ENCODE measurements at places on chromosomes 12 and 14.
A peak's percentile ranks its signal among the peaks of the same experiment; 100 is the strongest.

DNA sequence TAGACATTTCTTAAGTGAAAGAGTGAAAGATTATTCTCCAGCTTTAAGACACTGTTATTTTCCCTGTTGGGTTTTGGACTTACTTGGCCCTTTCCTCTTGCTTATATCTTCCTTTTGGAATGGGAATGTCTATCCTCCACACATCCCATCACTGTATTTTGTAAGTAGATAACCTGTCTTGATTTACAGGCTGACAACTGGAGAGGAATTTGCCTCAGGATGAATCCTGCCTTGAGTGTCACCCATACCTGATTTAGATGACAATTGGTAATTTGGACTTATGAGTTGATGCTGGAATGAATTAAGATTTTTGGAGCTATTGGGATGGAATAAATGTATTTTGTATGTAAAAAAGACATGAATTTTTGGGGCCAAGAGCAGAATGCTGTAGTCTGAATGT is 74.2 kb upstream of the KICS2 start:
- no peak for DNase-seq

GRCh38 chr14:72824051-72824450 is 69.8 kb downstream of the DPF3 start:
- DNase-seq: no peak

DNA sequence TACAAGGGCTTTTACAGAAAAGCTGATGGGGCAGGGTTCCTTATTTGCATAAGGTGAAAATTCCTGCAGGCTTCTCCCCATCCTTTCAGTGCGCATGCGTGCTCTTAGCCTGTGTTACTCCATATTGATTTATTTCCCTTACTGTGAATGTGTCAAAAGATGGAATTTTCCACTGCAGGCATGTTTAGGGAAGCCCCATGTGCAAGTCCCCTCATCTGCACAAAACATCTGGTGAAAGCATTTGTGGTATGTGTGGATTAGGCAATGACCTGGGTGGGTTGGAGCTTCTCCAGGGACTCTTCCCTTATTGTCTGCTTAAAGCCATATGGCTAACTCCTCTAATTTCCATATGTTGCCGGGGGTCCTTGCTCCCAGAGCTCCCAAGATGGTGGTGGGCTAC is 912.7 kb upstream of the LRFN5 start:
- DNase-seq: no peak

DNA sequence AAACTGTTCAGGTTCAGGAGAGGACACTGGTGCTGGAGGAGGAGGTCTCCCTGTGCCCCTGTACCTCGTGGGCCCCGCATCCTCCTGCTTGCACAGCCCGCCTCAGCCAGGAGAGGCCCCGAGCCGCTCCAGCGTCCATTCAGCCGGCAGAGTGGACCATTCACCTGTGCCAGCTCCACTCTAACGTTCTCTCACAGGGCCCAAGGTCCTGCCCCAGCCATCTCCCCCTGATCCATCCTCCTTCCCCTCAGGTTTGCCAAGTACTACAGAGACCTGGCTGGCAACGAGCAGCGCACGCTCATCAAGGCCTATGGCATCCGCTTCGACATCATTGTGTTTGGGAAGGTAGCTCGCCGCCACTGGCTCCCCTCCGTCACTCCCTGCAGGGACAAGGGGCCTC is 22.2 kb downstream of the P2RX4 start:
- no peak for DNase-seq

- DNase-seq: no peak
Measured at GRCh38 chr12:128724468-128725046, 99.2 kb downstream of the SLC15A4 start.

DNA sequence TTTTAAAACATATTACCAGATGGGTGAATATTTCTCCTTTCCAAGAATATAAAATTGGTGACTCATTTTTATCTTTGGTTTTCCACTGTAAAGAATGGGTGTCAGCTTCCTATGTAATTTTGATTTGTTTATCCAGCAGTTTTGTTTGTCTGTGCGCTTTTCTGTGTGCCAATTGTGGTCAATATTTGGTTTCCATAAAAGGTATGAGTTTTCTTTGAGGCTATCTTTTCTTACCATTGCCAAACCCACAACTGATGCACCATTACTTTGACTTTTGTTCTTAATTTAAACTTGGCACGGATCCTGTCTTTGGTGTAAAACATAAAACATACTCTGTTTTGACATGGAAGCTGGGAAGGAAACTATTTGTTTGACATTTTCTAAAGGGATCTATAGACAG is 78.8 kb upstream of the NAV3 start:
- DNase-seq: no peak

DNA sequence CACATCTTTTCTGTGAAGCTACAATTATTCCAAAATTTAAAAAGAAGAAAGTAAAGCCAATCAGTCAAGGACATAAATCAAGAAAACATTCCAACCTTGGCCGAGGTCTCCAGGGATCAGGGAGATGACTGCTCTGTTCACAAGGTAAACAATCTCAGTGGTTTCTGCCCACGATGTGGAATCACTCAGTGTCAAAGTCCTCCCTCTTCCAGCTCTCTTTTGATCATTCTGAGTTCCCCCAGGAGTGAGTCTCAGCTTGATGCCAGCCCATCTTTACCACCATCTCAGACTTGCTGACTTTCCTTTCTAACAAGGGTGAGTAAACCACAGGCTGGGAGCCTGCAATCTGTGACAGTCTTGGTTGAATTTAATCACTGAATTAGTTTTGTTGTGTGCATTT is 4.8 kb upstream of the SERPINA9 start:
- DNase-seq: no peak

DNA sequence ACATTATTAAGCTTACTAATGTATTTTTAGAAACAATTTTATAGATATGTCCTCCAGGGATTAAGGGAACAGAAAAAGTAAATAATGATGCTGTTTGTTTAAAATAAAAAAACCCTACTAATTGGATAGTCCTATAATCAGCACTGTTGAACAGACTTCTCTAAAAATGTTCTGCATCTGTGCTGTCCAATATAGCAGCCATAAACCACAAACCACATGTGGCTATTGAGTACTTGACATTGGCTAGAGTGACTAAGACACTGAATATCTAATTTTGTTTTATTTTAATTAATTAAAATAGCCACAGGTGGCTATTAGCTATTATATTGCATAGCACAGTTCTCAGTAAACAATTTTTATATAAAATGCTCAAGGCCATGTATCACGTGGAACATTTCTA is 210.4 kb downstream of the DPY19L2 start:
- no peak for DNase-seq

DNA sequence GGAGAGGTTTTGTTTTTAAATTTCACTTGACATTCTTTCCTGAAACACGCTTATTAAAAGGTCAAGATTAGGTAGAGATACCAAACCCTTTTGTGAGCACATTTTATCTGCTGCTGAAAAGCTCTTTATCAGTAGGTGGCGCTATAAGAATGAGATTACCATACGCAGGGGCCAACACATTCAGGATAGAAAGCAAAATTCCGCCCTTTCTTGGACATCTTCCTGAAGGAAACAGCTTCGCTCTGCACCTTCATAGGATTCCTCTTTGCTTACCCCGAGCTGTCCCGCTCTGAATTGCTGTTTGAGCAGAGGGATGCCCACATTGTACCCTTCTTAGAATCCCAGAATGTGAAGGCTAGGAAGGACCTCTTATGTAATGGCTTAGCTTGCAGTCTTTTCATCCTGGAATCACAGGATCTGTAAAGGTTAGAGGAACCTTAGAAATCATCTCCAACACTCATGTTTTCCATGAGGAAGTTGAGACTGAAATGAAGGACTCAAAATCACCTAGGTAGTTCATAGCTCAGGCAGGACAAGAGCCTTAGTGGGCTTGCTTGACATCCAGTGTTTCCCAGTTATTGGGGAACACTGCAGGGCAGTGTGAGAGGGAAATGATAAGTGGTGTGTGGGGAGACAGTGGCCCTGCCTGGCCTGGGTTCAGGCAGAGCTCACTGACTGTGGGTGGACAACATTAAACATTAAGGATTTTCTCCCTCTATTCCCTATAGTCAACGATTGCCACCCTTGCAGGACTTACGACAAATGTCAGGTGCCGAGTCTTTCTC is 38.7 kb upstream of the CRY1 start:
- peak; percentile 55 for DNase-seq

- no peak for DNase-seq
Measured at GRCh38 chr12:51662728-51663154, 71.7 kb downstream of the SCN8A start.

- no peak for DNase-seq
Measured at GRCh38 chr12:93889516-93890212, 212.5 kb downstream of the CRADD start.

- no peak for DNase-seq
Measured at GRCh38 chr14:41549282-41549681, 57.4 kb upstream of the LRFN5 start.

GRCh38 chr14:89915114-89915878 is 39.2 kb downstream of the EFCAB11 start:
- DNase-seq: peak; percentile 76

GRCh38 chr14:62916551-62916950 is 128.7 kb downstream of the KCNH5 start:
- DNase-seq: no peak

- no peak for DNase-seq
Measured at GRCh38 chr14:24975393-24975792, 74.6 kb downstream of the STXBP6 start.

GRCh38 chr14:21070083-21070609 is at the start of gene ARHGEF40:
ARHGEF40 (plus strand) TSS chr14:21070304; CDS start chr14:21070397, 93 bp downstream.
- no peak for DNase-seq

DNA sequence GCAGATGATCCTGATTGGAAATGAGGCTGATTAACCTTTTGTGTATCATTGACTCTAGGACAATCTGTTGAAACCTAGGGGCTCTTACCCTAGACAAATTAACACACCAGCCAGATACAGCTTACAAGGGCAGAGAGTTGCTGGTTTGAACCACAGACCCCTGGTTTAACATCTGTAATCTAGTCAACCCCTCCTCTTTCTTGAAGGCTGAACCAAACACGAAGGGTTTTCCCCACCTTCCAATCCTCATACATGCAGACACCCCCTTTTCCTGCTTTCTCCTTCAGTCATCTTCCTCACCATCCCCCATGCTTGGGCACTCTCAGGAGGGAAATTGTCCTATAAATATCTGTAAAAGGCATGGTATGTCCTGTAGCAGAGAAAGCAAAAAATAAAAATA is 126.0 kb upstream of the HIF1A start:
- DNase-seq: no peak

DNA sequence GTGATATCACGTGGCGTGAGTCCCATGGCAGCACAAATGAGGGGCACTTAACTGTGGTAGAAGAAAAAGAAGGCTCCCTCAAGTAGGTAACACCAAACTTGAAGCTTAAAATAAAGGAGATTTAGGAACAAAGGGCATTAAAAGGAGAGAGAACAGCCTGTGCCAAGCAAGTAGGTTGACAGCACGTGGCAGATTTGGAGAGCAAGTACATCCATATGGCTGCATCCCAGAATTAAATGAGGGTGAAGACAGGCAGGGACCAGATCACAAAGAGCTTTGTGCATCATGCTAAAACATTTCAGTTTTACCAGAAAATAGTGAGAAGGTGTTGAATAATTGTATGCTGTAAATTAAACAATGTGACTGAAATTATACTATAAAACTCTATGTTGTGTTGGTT is 32.8 kb downstream of the KCNMB4 start:
- DNase-seq: no peak

DNA sequence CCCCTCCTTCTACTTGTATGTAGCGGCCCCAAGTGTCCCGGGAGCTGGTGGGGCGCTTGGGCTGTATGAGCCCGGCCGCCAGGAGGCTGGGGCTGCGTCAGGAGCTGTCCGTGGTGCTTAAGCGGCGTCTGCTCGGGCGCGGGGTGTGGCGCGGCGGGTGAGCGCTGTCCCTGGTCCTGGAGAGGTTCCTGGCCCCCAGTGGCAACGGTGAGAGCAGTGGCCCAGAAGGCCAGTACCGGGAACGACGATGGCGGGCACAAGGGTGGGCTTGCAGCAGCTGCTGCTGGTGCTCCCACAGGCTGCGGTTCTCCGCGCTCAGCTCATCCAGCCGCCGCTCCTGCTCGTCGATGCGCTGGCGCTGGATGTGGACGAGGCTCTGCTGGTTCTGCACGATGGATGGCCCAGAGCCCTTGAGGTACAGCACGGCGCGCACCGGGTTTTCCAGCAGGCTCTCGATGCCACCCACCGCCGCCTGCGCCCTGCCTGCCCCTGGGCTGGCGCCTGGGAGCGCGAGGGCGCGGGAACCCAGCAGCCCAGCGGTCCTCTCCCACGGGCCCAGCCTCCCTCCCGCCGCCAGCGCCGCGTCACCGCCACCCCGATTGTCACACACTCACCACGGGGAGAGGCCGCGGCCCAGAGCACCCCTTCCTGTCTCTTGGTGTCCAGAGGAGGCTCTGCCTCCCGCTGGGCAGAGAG is 41.9 kb upstream of the FKBP4 start:
- DNase-seq: peak; percentile 73

DNA sequence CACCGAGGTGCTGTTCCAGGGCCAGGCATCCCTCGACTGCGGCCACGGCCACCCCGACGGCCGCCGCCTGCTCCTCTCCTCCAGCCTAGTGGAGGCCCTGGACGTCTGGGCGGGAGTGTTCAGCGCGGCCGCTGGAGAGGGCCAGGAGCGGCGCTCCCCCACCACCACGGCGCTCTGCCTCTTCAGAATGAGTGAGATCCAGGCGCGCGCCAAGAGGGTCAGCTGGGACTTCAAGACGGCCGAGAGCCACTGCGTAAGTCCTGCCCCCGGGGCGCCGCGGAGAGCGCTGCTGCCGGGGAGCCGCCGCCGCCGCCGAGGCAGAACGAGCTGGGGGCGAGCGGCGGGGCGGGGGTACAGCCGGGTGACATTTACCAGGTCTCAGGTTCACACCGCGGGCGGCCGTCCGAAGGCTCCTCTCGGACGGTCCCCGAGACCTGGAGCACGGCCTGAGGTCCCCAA is 1.4 kb downstream of the PLXNC1 start:
- no peak for DNase-seq

DNA sequence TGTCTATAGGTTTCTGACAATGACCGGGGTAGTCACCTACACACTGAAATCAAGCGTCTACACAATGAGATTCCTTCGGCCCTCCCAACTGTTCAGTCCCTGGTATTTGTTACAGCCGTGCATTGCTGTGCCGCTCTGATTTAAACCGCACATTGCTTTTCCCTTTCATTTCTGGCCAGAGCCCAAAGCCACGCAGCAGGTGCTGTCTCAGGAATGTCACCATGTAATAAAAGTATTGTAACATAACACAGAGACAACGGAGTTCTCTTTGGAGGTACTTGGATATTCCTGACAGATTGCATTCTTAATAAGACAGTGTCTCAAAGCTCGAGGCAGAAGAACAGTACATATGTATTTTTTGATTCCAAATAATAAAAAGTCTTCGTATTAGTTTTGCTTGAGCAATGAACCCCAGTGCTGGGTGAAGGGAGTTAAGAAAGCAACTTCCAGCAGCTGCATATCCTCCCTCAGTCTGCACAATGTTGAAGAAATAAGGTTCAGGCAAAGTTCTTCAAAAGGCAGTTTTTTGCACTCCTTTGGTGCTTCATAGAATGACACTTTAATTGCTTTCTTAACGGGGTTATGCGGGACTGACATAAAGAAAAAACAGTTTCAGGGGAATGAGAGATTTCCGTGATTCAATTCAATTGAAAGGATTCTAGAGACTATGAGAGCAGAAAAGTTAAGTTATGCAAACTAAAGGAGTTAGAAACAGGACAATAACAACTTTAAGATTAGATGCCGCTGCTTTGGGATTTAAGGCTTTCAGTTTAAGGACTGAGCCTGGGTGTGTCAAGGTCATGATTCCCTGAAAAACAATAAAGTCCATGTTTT is 288.7 kb upstream of the FLRT2 start:
- no peak for DNase-seq
